CD4-positive, alpha-beta T cell treated with Interleukin-2 at 100 ng/mL for 4 hours (primary cell): ENCODE measurements at places on chromosomes 12 and 14.
A peak's percentile ranks its signal among the peaks of the same experiment; 100 is the strongest.

GRCh38 chr12:13205809-13206559 lies 9.5 kb downstream of the EMP1 start:
- DNase-seq = no peak

- no peak for DNase-seq
These were observed 82.6 kb upstream of the FUT8 start for GRCh38 chr14:65329911-65330310.

DNA sequence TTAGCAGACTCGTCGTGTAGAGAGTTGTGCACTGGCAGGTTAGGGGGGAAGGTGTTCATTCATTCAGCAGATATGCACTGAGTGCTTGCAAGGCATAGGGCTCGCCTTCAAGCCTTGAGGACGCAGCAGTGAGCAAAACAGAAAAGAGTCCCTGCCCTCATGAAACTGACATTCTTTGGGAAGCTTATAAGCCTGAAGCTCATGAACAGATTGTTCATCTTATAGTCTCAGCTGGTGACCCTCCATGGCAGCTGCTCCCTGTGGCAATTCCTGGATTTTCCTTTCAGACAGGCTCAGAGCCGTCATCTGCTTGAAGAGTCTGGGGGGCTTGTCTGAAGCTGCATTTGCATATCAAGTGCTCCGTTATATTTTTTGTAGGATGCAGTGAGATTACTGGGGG lies 148.4 kb downstream of the PRKCH start:
- DNase-seq = no peak

- DNase-seq = no peak
These were observed 7.3 kb upstream of the CMAS start for GRCh38 chr12:22038734-22039133.

- DNase-seq = no peak
These were observed 96.1 kb downstream of the KSR2 start for GRCh38 chr12:117872546-117873169.

DNA sequence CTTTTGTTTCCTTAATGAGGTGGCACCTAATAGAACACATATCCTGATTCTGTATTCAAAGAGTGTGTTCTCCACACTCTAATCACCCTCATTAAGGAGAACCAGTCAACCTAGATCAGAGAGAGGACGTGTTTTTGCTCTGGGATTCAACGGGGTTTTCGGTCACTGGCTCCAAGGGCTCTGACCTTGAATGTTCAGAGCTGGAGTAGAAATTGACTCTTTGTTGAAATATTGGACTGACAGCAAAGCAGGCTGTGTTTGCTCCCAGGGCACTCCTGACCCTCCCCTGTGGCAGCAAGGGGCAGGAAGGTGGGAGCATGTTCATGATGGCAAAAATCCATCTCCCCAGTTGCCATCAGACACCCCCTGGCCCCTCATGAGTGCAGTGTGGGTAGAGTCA lies 1193.0 kb downstream of the AACS start:
- DNase-seq = no peak

GRCh38 chr12:49705479-49706134 lies 1.6 kb downstream of the FMNL3 start:
- peak; percentile 23 for DNase-seq

GRCh38 chr12:97645726-97646125 lies 183.1 kb downstream of the RMST start:
- DNase-seq = no peak

- no peak for DNase-seq
These were observed 121.2 kb upstream of the PLEKHG7 start for GRCh38 chr12:92581604-92582003.

DNA sequence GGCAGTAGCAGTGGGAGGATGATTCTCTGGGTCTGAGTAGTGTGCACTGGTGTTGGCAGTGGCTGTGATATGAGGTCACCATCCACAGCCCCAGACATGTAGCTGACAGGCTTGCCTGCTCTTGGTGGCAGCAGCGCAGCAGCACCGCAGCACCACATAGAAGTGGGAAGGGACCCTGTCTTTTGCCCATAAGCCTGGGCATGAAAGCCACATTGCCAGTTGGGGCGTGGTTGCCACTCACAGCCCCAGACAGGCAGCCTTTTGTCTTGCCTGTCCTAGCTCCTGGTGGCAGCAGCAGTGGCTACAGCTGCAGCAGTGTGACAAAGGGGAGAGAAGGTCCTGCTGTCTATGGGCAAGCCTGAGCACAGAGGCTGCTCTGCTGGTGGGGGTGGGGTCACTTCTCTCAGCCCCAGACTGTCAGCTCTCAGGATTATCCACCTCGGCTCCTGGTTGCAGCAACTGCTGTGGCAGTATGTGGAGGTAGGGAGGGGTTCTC lies 71.5 kb downstream of the BRMS1L start:
- DNase-seq = no peak

DNA sequence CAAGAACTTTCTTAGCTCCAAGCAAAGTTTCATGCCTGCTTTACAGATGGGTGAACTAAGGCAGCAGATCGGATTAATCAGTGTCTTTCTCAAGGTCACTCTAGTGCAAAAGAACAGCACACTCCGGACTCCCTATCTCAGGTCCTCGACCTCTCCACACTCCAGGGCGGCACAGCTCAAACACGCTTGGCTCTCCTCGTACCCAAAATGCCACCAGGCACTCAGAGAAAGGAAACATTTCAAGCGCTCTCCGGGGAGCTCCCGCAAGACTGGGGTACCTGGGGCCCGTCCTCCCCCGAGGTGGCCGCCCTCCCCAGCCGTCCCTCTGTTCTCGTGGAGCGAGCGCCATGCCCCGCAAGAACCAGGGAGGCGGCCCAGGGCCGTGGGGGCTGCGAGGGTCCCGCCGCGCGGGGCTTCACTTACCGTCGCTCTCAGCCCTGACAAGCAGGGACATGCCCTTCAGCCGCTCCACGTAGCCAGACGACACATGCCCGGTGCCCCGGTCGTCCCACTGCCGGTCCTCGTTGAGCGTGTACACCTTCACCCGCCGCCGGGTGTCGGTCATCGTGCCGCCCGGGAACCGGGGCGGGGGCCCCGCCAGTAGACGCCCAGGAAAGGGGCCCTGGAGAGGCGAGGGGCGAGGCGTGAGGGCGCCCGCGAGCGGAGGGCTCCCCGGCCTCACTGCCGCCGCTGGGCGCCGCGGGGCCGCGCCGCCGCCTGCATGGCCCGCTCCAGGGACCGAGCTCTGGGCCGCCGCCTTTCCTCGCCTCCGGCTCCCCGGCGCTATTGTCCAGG lies 830 bp downstream of the PPP4R3A start:
- peak; percentile 19 for DNase-seq

DNA sequence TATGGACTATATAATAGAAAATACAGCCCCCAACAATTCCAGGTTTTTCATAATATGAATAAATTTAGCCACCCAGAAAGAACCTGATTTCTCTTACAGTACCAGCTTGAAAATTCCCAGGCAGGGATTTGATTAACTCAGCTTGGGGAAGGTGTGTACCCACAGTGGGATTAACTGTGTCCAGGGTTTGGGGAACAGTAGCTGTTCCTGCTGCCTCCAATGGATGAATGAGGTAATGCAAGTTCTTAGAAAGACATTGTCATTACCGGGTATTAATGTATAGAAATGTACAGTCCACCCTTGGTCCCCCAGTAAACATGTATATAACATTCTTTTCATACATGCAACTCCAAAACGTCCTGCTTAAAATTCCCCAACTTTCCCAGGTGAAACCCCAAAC lies 115.6 kb downstream of the LRIG3 start:
- DNase-seq = no peak
